ENCODE measurements at places on chromosomes 11 and 22.
A peak's percentile ranks its signal among the peaks of the same experiment; 100 is the strongest.

GRCh38 chr11:34235189-34235588, 122.6 kb downstream of the ABTB2 start:
- H3K36me3 ChIP-seq, result no peaks in the 10 kb centered on the region
- no peaks in the 10 kb centered on the region for H3K27me3 ChIP-seq
- peaks cover 7% of the 10 kb centered on the region for H3K4me1 ChIP-seq
- no peak for DNase-seq

- H3K27ac ChIP-seq, result no peak overlapping the region
- no peaks in the 10 kb centered on the region for H3K27me3 ChIP-seq
- peaks cover 16% of the 10 kb centered on the region for H3K36me3 ChIP-seq
- H3K4me3 ChIP-seq, result no peak overlapping the region
- H3K4me1 ChIP-seq, result peaks cover 6% of the 10 kb centered on the region
Observed at GRCh38 chr22:19965771-19966709, 24.4 kb upstream of the TXNRD2 start.

DNA sequence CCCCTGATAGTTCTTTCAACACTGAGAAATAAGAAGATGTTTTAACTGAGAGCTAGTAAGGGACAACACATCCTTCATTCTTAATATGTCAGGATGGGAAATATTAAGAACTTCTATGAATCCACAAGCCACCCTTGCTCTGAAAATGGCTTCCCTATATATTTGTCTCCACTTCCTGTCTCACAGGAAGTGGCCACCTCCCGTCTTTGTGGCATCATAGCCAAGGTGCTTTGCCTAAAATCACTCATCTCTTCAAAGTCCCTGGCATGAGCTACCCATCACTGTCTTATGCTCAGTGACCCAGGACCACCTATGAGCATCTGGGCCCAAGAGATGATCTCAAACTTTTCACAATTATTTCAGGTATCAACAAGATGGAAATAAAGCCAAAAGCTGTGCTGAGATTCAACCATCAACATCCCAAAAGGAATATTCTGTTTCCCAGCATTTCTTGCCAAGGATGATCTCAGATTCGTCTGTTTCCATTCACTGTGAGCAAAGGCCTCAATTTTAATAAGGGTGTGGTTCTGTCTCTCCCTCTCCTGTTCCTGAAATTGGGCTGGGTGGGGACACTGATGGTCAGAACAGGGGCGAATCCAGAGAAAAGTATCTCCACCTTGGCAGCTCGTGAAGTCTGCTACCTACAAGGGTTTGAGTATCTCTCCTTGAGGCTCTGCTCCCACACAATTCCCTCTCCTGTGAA, 493.9 kb downstream of the MN1 start:
- DNase-seq, result no peak
- no peak overlapping the region for H3K4me3 ChIP-seq
- H3K36me3 ChIP-seq, result no peaks in the 10 kb centered on the region
- H3K27ac ChIP-seq, result no peak overlapping the region

DNA sequence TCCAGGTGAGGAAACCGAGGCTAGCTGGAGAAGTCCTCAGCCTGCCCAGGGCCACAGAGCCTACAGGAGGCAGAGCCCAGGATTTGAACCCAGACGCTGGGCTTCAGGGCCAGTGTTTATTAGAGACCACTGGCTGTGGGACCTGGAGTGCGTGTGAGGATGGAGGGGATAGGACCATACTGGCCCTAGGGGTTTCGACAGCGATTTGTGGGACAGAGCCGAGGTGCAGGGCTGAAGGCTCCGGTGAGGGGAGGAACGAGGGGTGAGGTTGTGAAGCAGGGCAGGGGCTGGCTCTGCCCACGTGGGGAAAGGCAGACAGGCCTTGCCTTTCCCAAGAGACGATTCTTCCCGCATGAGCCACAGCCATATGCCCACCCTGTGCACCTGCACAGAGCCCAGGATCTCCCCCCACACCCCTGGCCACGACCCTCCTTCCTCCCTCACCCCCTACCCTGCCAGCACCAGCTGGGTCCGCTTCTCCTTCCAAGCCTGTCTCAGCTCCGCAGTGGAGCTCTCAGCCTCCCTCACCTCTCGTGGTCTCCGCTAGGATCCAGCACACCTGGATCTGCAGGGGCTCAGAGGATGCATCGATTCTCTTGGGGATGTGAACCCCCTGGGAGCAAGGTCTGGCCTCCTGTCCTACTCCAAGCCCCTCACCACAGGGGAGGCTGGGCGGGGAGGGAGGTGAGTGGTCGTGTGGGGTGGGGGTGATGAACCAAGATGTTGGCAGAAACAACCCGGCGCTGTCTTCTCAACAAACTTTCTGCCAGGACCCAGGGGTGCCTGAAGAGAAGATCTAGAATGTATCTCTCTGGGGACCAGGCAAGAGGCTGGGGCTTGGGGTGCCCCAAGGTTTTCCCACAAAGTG, 58.4 kb downstream of the RTL6 start:
- no peaks in the 10 kb centered on the region for H3K4me1 ChIP-seq
- no peaks in the 10 kb centered on the region for H3K36me3 ChIP-seq
- peaks cover 3% of the 10 kb centered on the region for H3K27me3 ChIP-seq
- DNase-seq, result peak; percentile 46
- no peak overlapping the region for H3K27ac ChIP-seq

DNA sequence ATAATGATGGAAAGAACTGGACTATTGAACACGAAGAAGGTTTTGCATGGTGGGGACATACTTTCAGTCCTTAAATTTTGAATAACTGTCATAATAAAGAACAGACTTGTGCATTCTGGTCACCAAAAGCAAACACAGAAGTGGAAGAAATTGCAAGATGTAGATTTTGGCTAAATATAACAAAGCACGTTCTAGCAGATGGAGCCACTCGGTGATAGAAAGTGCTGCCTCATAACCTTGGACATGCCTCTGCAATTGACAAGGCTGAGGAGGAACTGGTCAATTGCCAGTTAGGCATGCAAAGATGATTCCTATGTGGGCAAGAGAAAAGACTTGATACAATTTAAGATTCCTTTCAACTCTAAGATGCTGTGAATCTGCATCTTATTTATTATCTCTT, 244.1 kb upstream of the ZC3H12C start:
- no peaks in the 10 kb centered on the region for H3K36me3 ChIP-seq
- no peaks in the 10 kb centered on the region for H3K27me3 ChIP-seq
- DNase-seq, result no peak
- no peak overlapping the region for H3K27ac ChIP-seq
- no peak overlapping the region for H3K4me3 ChIP-seq
- H3K4me1 ChIP-seq, result no peaks in the 10 kb centered on the region

DNA sequence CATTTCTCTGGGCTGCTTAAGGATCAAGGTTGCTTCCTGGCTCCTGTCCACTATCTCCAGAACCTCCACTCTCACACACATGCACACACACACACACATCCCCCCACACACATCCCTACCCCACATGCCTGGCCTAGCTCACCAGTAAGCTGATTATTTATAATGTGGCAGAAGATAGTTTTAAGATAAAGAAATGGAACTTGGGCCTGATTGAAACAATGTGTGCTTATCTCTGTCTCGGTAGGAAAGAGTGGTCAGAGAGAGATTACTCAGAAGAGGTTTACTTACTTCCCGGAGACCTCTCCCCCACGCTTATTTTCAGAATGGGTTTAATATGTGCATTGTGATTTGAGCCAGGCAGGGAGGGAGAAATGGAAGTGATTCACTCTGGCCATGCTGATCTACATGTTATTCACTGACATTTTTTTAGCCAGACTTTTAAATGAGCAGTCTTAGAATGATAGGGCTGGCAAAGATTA, 422.4 kb downstream of the TENM4 start:
- no peaks in the 10 kb centered on the region for H3K4me1 ChIP-seq
- H3K4me3 ChIP-seq, result no peak overlapping the region
- H3K27ac ChIP-seq, result no peak overlapping the region
- H3K36me3 ChIP-seq, result no peaks in the 10 kb centered on the region
- no peaks in the 10 kb centered on the region for H3K27me3 ChIP-seq
- DNase-seq, result no peak

DNA sequence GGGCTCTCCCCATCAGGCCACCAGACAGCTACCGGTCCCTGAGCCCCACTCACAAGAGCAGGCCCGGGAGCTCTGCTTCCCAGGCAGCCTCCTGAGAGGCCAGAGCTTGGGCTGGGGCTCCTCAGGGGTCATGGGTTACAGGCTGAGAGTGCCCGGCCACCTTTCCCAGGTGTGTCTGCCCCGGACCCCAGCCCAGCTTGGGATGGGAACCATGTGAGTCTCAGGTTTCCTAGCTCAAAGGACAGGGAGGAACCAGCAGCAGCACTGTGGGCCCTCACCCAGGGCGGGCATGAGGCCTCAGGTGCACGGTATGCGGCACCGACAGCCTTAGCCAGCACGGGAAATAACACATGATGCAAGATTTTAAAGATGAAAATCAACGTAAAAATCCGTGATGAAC, 90.1 kb downstream of the NECTIN1 start:
- H3K27ac ChIP-seq, result no peak overlapping the region
- H3K36me3 ChIP-seq, result no peaks in the 10 kb centered on the region
- no peak for DNase-seq

DNA sequence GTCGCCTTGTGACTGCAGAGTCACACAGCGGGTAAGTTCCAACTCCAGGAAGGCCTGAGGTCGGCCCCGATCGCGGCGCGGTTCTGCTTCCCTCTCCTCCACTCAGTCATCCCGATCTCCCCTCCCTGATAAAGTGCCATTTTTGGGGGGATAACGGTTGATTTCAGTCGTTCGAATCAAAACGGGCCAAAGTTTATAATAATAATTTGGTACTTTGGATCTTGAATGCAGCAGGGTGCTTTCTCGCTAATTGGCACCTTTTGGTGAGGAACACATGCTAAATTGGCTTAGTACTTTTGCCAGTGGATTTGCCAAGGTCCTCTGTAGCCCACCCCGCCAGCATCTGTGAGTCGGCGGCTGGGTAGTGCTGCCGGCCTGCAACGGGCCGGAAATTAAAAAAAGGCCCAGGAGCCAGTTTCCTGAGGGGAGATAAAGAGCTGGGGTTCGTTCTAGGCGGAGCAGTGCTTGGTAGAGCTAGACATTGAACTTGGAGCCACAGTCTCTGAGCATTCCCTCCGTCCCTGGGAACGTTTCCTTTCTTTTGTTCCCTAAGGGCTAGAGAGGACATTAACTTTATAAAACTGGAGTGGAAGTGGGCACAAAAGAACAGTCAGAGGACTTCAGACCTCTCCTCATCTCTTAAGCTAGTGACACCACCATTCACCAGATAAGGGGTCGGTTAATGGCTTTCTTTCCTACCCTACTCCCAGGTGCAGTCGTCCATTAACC, 997 bp downstream of the UBE2L3 start:
- H3K27me3 ChIP-seq, result no peaks in the 10 kb centered on the region
- no peaks in the 10 kb centered on the region for H3K4me1 ChIP-seq
- H3K27ac ChIP-seq, result peak overlapping the region; percentile 95

GRCh38 chr22:39183991-39184585, 31.6 kb upstream of the CBX7 start:
- peaks cover 4% of the 10 kb centered on the region for H3K4me1 ChIP-seq
- H3K27ac ChIP-seq, result no peak overlapping the region
- peak; percentile 55 for DNase-seq
- no peak overlapping the region for H3K4me3 ChIP-seq
- no peaks in the 10 kb centered on the region for H3K36me3 ChIP-seq

- DNase-seq, result peak; percentile 74
- no peaks in the 10 kb centered on the region for H3K36me3 ChIP-seq
- H3K27me3 ChIP-seq, result no peaks in the 10 kb centered on the region
- peak within 1 kb of the TSS; percentile 40 for H3K27ac ChIP-seq
Observed at GRCh38 chr22:31122532-31123291, at the start of gene INPP5J. INPP5J (plus strand) TSS chr22:31122966; CDS start chr22:31123015, 49 bp downstream.
